ENCODE measurements at places on chromosomes 1 and 21.
A peak's percentile ranks its signal among the peaks of the same experiment; 100 is the strongest.

DNA sequence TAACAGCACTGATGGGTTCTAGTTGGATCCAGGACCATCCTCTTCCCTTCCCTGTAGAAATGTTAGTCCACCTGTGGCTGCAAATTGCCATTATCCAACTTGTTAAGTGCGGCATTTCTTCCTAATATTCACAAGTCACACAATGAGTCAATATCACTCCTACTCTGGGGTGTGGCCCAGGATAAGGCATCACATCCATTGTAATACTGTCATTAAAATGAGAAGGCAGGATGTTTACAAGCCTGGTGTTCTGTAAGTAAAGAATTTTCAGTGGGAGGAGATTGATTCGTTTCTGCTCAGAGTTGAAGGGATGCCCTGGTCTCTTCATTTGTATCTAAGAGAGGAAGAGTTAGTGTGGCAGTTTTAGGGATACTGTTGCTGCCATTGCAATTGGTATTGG is 18.1 kb upstream of the ARHGAP29 start:
- DNase-seq, result no peak

- DNase-seq, result no peak
Measured at GRCh38 chr1:98045211-98045766, 124.5 kb upstream of the DPYD start.

DNA sequence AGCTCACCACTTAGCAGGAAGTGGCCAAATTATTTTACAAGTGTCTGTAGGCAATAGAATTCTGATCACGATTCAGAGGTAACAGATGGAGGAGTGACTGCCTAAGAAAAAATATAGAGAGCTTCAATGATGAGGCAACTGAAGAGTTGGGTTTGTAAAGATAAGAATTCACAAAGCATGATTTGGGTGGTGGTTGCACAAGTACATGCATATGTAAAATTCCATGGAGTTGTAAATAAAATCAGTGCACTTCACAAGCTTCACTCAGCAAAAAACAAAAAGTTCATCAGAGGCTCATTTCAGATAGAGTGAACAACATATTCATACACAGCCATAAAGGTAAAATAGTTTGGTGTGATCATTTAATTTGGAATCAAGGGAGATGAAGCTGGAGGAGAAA is 10.9 kb downstream of the ANP32E start:
- DNase-seq, result no peak

DNA sequence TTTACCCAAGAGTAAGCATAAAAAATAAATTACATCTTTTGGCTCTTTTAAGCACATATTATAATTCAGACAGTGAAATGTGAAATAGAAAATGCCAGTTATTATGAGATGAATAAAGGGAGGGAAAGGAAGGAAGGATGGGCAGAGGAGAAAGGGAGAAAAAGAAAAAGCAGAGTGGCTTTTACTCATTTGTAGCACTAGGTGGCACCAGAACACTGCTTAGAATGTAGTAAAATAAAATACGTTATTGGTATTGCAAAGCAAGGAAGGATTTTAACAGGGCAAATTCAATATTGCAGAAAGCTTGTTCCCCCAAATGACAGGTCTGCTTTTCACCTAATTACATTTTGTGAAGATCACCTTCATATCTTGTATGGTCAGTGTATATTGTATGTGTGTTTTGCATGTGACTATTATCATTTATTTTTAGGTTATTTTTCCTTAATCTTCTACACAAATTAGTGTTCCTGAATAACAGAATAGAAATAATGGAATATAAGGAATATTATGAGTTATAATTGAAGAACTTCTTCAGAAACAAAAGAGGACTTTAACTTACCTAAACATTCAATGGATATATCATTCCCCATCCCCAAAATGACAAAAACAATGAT is 9.1 kb upstream of the PCNX2 start:
- peak; percentile 44 for DNase-seq

DNA sequence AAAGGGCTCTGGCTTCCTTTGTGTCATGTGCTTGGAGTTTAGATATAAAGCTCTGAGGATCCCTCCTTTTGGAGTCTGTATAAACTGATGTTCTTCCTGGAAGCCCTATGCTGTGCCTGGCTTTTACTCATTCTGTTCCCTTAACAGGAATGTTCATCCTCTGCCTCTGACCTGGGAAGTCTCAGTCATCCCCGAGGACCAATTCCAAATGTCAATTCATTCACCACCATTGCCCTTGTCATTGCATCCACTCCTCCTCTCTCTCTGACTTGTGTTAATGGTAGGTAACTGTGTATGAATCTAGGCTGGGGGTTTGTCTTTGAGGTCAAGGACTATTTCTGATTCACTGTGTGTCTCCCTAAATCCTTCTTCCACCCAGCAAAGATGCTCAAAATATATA is 204.2 kb upstream of the CAMK1G start:
- no peak for DNase-seq
